ENCODE measurements at places on chromosomes 6 and 20. TPM values are rescaled to one million over a fixed set of nuclear protein-coding genes. Genes with fewer than 3 reads are reported as not detected.

DNA sequence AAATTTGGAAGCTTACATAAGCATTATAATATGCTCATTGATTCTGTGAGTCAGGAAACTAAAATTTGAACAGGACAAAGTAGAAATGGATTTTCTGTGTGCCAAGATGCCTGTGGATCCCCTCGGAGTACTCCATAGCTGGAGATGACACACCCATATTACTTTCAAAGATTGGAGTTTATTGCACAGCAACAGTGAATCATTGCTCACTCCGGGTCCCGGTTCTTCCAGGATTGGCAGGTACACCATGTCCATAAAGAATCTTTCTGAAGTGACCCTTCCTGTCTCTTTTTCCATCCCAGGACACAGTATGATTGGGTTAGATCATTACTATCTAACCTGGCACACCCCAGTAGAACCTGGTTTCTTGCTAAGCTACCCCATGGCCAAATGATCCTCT is 2.7 kb upstream of the BTN2A2 start:
- H3K4me1 ChIP-seq = peaks cover 30% of the 10 kb centered on the region
- H3K27me3 ChIP-seq = no peaks in the 10 kb centered on the region
- no peak overlapping the region for H3K27ac ChIP-seq
- H3K4me3 ChIP-seq = no peak overlapping the region
- DNase-seq = no peak
- peaks cover 27% of the 10 kb centered on the region for H3K36me3 ChIP-seq

DNA sequence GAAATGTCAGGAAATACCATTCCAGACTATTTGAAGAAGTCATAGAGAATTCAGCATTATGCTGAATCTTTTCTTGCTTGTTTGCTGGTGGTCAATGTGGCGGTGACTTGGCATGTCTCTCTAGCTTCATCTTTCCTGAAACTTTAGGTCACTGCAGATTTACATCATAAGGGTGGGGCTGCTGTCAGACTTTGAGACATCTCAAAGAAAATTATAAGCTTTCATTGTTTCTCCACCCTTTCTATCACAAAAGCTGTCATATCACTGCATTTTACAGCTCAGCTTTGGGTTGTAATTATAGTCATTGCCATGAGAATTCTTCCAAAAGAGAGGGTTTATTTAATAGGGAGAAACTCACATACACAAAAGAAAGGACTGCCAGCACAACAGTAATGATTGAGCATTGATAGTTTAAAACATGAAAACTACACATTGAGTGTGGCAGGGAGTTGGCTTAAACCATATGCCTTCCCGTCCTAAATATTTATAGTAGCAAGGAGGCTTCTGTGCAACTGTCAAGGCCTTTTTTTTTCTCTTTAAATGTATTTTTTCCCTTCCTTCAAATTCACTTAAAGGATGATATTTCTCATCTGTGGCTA is 44.7 kb upstream of the LRRC1 start:
- no peak for DNase-seq
- no peaks in the 10 kb centered on the region for H3K36me3 ChIP-seq
- no peak overlapping the region for H3K4me3 ChIP-seq
- no peaks in the 10 kb centered on the region for H3K4me1 ChIP-seq
- H3K27me3 ChIP-seq = peaks cover 16% of the 10 kb centered on the region

- H3K4me3 ChIP-seq = no peak overlapping the region
- DNase-seq = no peak
- peak overlapping the region; percentile 62 for H3K27ac ChIP-seq
- peaks cover 71% of the 10 kb centered on the region for H3K36me3 ChIP-seq
- H3K4me1 ChIP-seq = peaks cover 16% of the 10 kb centered on the region
Observed at GRCh38 chr20:24968278-24968800, 19.3 kb downstream of the CST7 start.

- H3K4me1 ChIP-seq = peaks cover 12% of the 10 kb centered on the region
- no peak overlapping the region for H3K4me3 ChIP-seq
- peaks cover 46% of the 10 kb centered on the region for H3K27me3 ChIP-seq
- no peak overlapping the region for H3K27ac ChIP-seq
- H3K36me3 ChIP-seq = no peaks in the 10 kb centered on the region
Observed at GRCh38 chr6:7045331-7045730, 62.4 kb upstream of the RREB1 start.

GRCh38 chr20:2729791-2730190 is 37.2 kb downstream of the EBF4 start:
- H3K27me3 ChIP-seq = peaks cover 15% of the 10 kb centered on the region
- peaks cover 4% of the 10 kb centered on the region for H3K36me3 ChIP-seq
- peaks cover 9% of the 10 kb centered on the region for H3K4me1 ChIP-seq
- H3K4me3 ChIP-seq = no peak overlapping the region

GRCh38 chr6:140773276-140773675 is 1359.4 kb upstream of the GJE1 start:
- no peak for DNase-seq
- no peak overlapping the region for H3K27ac ChIP-seq
- H3K27me3 ChIP-seq = peaks cover 11% of the 10 kb centered on the region
- H3K36me3 ChIP-seq = no peaks in the 10 kb centered on the region
- H3K4me3 ChIP-seq = no peak overlapping the region

DNA sequence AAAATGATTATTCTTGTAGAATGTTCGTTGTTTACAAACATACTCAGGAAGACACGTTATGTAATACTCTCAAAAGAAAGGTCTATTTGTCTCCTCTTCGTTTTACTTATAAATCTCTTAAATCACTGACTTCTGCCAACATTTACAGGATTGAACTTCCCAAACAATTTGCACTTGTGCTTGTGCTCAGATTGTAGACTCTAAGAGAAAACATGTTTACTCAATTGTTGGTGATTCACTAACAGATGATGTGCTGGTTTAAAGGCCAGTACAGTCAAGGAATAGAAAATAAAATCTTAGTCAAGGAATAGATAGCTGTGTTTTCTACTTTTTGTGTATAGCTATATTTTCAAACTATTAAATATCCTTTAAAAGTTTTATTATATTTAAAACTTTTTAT is 172.8 kb downstream of the GJA1 start:
- DNase-seq = no peak
- H3K4me3 ChIP-seq = no peak overlapping the region
- H3K27ac ChIP-seq = no peak overlapping the region
- no peaks in the 10 kb centered on the region for H3K4me1 ChIP-seq
- H3K36me3 ChIP-seq = no peaks in the 10 kb centered on the region
- H3K27me3 ChIP-seq = peaks cover 2% of the 10 kb centered on the region

DNA sequence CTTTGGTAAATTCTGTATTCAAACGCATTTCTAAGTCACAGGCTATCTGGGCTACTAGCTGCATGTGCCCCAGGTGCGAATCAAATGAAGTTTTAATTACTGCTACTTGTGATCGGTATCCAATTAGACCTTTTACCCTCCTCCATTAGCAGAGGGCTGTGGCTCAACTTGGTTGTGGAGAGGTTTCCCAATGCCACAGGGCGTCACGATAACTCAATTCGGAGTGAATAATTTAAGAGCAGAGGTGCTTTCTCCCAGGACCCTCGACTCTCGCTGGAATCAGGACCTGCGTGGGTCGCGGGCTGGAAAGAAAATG is 640 bp downstream of the SAYSD1 start:
- DNase-seq = no peak
- peaks cover 51% of the 10 kb centered on the region for H3K4me1 ChIP-seq
- peaks cover 6% of the 10 kb centered on the region for H3K36me3 ChIP-seq
- H3K27ac ChIP-seq = peak overlapping the region; percentile 97

DNA sequence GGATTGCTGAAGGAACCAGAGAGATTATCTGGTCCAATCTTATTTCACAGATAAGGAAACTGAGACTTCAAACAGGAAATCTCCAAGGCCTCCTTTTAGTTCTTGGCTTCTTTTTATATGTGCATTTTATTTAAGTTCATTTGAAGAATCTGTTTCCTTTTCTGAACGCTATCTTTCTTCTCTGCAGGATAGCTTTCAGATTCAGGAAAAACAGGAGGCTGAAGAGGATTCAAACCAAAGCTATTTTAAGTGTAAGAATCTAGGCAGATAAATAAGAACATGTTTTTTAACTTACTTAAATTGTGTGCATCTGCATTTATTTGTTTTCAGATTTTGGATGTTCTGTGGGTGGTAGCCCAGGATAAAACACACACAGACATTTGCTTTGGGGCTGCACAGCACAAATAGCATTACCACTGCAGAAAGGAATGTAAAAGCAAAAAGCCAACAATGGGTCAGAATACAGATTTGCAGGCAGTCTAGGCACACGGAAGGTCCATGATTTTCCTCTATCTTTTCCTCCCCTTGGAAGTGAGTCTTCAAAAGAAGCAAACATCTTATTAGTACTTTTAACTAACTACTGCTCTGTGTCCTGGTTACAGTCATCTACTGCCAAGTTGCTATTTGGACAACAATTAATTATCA is 188.8 kb upstream of the TBX18 start:
- no peaks in the 10 kb centered on the region for H3K27me3 ChIP-seq
- H3K4me1 ChIP-seq = no peaks in the 10 kb centered on the region
- DNase-seq = no peak
- H3K4me3 ChIP-seq = no peak overlapping the region

DNA sequence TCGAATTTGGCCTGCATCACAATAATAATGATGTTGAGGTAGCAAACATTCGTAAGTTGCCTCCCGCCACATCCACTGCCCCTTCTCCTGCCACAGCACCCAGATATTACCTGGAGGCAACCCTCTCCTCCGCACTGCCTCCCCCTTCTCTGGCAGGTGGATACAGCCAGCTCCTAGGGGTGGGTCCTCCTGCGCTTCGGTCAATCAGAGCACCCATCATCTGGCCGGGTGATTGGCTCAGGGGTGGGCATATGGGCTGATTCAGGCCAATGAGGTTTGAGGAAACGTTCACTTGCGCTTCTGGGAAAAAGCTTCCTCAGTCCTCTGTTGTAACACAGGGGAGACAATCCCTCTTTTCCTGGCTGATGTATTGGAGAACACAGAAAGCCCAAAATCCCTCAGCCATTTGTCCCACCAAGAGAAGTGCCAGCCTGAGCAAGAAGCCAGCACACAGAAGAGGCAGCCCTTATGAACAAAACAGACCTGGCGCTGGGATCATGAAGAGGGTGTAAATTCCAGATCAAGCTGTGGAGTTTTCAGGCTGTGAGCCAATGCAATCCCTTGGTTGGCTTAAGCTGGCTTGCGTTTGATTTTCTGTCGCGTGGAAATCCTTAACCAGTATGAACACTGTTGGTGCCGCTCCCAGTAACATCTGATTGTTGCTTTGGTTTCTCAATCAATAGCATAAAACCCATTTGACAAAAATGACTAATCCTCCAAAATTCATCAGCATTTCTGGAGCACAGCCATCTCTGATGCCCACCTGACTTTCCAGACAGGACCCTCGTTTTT is 82.2 kb downstream of the PRDM1 start:
- no peak overlapping the region for H3K4me3 ChIP-seq
- DNase-seq = no peak
- H3K4me1 ChIP-seq = peaks cover 50% of the 10 kb centered on the region
- H3K27me3 ChIP-seq = no peaks in the 10 kb centered on the region
- H3K27ac ChIP-seq = no peak overlapping the region

GRCh38 chr20:20229595-20229994 is 138.3 kb upstream of the INSM1 start:
- no peaks in the 10 kb centered on the region for H3K36me3 ChIP-seq
- peaks cover 5% of the 10 kb centered on the region for H3K27me3 ChIP-seq
- no peak overlapping the region for H3K4me3 ChIP-seq

DNA sequence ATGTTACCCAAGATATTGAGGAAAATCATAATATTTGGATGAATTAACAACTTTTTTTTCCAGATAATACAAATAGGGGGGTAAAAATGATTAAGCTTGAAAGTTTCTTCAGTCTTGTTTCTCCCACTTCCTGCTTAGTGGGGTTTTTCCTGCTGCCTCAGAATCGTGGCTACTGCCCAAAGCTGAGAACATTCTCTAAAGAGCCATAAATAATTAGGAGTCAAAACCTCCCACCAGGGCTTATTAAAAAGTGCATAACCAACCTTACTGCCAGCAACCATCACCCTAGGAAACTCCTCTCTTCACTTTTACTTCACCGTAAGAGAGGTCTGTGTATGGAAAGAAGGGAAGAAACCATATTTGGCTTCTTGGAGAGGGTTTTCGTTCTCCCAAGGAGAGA is 9.0 kb upstream of the LCA5 start:
- DNase-seq = no peak
- H3K4me3 ChIP-seq = no peak overlapping the region
- H3K27ac ChIP-seq = no peak overlapping the region
- peaks cover 1% of the 10 kb centered on the region for H3K27me3 ChIP-seq

- H3K4me1 ChIP-seq = peaks cover 33% of the 10 kb centered on the region
- H3K4me3 ChIP-seq = no peak overlapping the region
- DNase-seq = no peak
- peaks cover 56% of the 10 kb centered on the region for H3K27me3 ChIP-seq
- no peak overlapping the region for H3K27ac ChIP-seq
- no peaks in the 10 kb centered on the region for H3K36me3 ChIP-seq
Observed at GRCh38 chr6:169800668-169801395, 49.4 kb downstream of the ERMARD start.

DNA sequence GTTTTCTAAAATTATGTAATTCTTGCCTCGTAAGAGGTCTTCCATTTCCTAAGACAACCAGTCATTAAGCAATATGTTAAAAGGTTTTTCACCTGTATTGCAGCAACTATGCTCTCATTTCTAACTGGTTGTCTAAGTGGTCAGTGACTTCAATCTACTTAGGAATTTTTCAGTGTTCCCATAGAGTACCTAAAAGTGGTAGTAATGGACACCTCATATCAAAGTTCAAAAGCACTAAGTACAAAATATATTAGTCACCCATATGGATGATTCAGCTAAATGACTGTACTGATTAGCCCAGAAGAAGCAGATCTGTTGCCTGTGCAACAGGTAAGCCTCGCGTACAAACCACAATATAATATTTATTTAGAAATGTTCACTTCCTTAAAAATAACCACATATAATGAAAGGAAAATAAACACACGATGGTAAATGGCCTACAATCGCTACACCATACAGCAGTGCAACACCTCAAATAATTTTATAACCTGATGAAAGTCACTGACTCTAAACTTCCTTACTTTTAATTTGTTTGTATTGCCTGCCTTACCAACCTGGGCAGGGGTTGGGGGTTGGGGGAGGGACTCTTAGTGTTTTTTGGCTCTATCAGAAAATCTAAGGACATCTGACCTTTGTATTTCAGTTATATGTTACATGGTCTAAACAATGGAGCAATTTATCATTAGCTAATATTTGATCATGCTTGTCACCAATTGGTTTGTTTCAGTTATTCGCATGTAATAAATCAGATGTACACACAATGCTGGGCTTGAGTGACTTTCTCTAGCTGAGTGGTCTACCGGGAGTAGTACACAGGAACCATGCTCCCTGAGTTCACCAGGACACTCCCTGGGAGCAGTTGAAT is 105.9 kb downstream of the HIVEP2 start:
- no peak for DNase-seq
- peaks cover 18% of the 10 kb centered on the region for H3K36me3 ChIP-seq
- peak overlapping the region; percentile 41 for H3K4me3 ChIP-seq
- H3K27me3 ChIP-seq = no peaks in the 10 kb centered on the region
- peaks cover 56% of the 10 kb centered on the region for H3K4me1 ChIP-seq

DNA sequence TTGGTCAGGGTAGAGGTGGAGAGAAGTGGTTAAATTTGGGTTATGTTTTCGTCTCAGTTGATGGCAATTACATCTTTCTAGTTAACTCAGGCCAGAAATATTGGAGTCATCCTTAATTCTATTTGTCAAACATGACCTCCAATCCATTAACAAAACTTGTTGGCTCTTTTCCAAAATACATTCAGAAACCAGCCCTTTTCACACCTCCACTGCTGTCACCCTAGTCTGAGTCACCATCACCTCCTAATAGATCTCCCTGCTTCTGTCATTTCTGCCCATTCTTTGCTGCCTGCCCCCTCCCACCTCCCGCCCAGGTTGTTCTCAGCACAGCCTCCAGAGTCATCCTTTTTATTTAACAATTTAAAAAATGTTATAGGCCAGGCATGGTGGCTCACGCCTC is 3.0 kb upstream of the ABCF1 start:
- no peak overlapping the region for H3K27ac ChIP-seq
- H3K4me1 ChIP-seq = peaks cover 47% of the 10 kb centered on the region
- H3K27me3 ChIP-seq = no peaks in the 10 kb centered on the region
- no peak for DNase-seq
- H3K36me3 ChIP-seq = peaks cover 27% of the 10 kb centered on the region

ATXN1 gene
- 70.0 TPM for total RNA-seq

NANP gene
- total RNA-seq = 10.0 TPM

RIPPLY2 gene
- not detected for total RNA-seq

All from activated CD4-positive, alpha-beta T cell treated with anti-CD3 and anti-CD28 coated beads, Interleukin-2, amount 10 ng/mL, durations not matched to agents 24 days and 14 days (primary cell).